Aorta (tissue), 5 donors: ENCODE measurements at places on chromosomes 7 and 10. TPM values are rescaled to one million over a fixed set of nuclear protein-coding genes. Genes with fewer than 3 reads are reported as not detected.

DNA sequence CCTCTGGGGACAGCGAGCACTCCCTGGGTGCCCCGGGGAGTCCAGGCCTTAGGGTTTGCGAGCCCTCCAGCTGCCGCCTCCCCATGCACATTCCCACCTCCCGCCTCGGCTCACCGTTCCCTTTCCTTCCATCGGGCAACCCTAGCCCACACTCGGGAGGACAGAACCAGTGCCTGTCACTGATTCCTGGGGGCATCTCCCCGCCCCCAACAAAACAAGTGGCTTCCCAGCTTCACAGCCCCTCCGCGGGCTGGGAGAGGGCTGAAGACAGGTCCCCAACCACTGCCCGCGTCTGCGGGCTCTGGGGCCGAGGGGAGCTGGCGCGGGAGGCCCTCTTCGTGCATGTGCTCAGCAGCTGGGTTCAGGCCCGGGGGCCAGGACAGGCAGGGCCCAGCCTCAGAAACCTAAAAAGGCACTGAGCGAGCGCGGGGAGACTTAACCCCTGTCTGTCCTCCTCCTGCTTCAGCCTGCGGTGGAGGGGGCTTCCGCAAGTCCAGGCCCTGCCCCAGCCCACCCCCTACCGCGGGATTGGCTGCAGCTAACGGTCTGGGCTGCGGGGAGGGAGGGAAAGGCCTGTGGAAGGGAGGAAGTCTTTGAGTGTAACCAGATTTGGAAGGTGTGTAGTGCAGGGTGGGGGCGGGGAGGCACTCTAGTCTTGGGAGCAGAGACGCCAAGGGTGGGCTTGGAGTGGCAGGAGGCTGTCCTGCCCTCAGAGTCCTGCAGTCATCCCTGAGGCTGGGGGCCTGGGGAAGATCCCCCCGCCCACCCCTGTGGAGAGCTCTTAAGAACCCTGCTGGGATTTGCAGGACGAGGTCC is 1.2 kb downstream of the FLNC start:
- DNase-seq: peak; percentile 79

- no peak for DNase-seq
These were observed 140.5 kb downstream of the PKD1L1 start for GRCh38 chr7:47807756-47808155.

CASP2 gene
- polyA plus RNA-seq: 2.6 TPM

DNA sequence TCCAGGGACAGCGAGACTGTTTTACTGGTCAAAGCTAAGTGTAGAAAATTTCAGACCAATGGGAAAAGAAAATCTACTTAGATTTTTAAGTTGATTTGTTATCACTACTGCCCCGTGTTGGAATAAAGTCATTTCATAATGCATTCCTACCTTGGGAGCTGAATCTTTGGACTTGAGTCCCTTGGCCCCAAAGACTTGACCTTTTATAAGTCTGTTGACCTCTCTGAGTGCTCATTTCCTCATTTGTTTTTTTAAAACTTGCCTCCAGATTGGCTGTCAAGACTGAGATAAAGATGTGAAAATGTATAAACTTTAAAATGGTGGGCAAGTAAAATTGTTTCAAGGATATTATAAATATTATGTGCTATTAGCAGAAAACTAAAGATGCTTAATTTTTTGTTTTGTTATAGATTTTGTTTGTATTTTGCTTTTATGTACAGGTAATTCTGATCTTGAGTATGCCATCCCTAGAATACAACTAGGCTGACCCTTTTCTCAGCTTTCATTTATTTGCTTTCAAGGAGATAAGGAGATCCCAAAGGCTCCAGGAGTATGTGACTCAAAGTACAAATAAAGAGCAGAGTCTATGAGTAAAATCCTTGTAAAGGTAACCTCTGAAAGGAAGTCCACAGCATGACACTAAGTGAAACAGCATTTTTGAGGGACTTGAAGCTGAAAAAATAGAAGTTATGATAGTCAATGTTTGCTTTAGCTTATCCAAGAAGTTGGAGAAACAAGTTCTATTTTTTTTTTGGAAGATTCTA is 54.6 kb downstream of the TMEM26 start:
- no peak for DNase-seq

GRCh38 chr10:116671274-116671926 is 50.6 kb downstream of the PNLIPRP2 start:
- DNase-seq: no peak

DNA sequence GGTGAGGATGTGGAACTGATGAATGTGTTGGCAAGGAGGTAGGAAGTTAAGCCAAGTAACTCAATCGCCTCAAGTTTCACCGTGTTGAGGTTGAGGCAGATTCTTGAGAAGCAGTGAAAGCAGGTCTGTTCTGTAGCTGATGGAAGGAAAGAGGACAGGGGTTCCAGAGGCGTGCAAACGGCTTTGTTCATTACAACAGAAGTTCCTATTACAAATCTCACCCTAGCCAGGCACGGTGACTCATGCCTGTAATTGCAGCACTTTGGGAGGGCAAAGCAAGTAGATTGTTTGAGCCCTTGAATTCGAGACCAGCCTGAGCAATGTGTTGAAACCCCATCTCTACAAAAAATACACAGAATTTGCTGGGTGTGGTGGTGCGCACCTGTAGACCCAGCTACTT is 36.9 kb upstream of the PTF1A start:
- DNase-seq: no peak

DNA sequence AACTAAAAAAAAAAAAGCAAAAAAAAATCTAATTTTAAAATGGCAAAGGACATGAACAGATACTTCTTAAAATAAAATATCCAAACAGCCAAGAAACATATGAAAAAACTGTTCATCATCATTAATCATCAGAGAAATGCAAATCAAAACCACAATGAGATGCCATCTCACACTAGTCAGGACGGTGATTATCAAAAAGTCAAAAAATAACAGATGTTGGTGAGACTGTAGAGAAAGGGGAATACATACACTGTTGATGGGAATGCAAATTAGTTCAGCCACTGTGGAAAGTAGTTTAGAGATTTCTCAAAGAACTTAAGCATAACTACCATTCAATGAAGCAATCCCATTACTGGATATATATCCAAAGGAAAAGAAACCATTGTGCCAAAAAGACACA is 30.2 kb downstream of the COBL start:
- DNase-seq: no peak

DNA sequence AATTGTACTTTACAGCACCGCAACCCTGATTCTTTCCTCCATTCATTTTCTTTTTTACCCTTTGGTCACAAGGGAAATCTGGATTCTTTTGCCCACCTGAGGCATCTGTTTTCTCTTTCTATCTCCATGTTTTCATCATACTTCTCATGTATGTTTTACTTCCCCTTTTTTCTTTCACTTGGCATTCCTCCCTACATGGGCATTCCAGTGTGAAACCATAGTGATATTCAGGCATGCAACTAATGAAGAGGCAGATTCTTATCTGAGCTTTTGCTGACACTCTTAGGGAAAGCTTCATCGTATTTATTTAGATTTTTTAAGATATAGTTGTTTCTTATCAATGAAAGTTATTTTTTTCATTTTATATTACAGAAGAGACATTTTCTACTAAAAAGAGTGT is 405.2 kb upstream of the TEX47 start:
- DNase-seq: no peak

GRCh38 chr7:105734233-105734632 is 142.2 kb downstream of the ATXN7L1 start:
- DNase-seq: no peak

DNA sequence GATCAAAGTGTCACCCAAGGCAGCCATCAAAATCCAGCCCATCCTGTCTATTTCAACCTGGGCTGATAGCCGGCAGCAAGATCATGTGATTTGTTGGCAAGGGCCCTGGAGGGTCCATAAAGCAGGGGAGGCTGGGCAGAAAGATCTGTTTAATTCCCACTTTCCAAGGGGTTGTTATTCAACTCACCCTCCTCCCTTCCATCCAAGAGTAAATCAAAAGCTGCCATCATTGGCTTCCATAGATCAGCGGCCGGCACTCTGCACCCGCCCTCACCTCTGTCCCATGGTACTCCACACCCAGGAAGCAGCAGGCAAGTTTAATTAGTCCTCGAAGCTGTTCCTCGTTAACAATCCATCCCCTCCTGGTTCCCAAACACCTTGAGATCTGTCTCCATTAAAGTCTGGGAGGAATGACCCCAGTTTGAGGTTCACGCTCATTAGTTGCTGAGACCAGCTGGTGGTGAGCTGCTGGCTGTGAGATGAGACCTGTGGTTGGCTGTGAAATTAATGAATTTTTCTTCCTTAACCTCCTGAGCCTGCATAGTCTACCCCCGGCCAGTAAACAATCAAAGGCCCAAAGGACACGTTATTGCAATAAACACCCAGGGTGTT is 120.6 kb upstream of the CHST15 start:
- DNase-seq: no peak

DNA sequence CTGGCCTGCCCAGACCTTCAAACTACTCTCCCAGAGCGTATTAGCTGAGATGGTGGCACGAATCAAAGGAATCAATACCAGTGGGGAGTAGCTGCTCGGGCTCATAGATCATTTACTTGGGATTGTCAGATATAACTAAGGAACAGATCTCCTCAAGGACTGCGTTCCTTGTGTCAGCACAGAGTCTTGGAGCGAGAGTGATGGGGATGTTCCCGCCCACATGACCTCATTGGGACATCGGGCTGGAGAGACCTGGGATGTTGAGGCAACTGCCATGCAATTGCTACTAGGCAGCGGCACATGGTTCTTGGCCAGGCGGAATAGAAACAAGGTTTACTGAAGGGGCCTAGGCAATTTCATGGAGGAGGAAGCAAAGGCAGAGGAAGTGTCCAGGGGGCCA is 132.6 kb downstream of the FRMD4A start:
- no peak for DNase-seq
